ENCODE measurements at places on chromosomes 12 and 14.

- peak; percentile 47 for DNase-seq
Observed at GRCh38 chr12:50689437-50689836, 74.5 kb upstream of the ATF1 start.

DNA sequence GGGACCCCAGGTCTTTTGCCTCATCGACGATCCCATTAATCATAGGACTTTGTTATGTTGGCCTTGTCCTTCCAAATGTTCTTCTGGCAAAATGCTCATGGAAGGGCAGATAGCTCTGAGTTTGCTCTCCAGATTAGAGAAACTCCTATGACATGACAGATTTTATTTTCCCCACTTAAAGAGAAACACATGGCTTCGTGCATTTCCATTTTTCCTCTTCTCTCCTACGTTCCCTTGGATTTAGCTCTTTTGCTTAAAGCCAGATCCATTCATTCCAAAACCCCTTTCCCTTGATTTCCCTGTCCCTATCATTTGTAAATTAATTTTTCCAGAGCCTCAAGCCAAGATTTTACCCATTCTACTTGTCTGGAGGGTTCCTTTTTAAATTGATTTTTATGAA lies 2.9 kb downstream of the PRIMA1 start:
- peak; percentile 88 for DNase-seq

GRCh38 chr12:43060742-43061141 lies 471.2 kb upstream of the PRICKLE1 start:
- no peak for DNase-seq

- DNase-seq, result peak; percentile 70
Observed at GRCh38 chr14:96272777-96273473, 16.9 kb downstream of the BDKRB1 start.

GRCh38 chr14:32341947-32342846 lies 13.1 kb downstream of the AKAP6 start:
- no peak for DNase-seq

GRCh38 chr12:55194382-55194781 lies 26.4 kb upstream of the OR10A7 start:
- DNase-seq, result no peak

- no peak for DNase-seq
Observed at GRCh38 chr12:49961993-49962764, 507 bp downstream of the AQP5 start.

DNA sequence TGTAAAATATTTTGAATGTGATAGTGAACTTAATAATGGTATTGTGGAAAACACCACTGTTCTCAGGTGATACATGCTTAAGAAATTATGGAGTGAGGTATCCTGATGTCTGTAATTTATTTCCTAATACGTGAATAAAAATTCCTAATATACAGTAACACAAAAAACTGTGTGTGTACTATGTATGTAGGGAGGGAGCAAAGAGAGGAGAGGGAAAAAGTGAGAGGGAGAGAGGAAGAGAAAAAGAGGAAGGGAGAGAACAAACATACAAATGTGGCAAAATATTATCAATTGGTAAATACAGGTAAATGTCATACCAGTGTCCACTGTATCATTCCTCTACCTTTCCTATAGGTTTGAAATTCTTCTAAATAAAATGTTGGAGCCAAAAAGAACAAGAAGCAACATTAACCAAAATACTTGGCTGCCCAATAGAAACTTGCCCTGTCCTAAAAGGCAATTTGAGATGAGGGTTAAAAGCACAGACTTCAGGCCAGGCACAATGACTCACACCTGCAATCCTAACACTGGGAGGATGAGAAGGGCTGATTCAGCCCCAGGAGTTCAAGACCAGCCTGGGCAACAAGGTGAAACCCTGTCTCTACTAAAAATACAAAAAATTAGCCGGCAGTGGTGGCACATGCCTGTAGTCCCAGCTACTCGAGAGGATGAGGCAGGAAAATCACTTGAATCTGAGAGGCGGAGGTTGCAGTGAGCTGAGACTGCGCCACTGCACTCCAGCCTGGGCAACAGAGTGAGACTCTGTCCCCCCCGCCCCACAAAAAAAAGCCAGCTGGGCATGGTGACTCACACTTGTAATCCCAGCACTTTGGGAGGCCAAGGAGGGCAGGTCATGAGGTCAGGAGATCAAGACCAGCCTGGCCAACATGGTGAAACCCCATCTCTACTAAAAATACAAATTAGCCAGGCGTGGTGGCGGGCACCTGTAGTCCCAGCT lies 14.5 kb downstream of the R3HDM2 start:
- DNase-seq, result no peak

DNA sequence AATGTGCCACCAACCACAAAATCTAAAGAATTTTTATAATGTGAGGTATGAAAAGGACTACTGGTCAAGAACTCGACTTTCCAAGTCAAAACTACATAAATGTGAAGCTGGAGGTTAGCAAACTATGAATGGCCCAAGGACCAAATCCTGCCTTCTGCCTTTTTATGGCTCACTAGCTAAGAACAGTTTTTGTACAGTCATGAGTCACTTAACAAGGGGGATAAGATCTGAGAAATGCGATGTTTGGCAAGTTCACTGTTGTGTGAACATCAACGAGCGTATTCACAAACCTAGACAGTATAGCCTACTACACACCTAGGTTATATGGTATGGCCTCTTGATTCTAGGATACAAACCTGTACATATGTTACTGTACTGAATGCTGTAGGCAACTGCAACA lies 28.2 kb downstream of the FERMT2 start:
- DNase-seq, result peak; percentile 24

GRCh38 chr12:1881936-1882335 lies 36.5 kb downstream of the CACNA2D4 start:
- no peak for DNase-seq

DNA sequence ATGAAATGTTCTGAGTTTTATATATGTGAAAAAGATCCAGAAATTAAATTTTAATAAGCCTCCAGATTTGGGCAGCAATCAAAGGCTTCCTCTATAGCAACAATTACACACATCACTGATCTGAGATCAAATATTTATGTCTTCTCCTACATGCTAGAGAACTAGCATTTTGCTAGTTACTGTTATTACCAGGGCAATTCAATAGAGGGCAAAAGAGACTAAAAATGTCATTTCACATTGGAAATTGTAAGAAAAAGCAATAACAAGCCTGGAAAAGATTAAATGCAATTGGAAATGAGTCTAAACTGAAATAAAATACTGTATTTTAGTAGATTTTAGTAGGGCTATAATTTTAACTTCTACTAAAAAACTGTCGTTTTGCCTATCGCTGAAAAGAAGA lies 32.6 kb upstream of the ANO6 start:
- DNase-seq, result peak; percentile 49

- peak; percentile 74 for DNase-seq
Observed at GRCh38 chr12:124294780-124295341, at the start of gene RFLNA. TSS of gene RFLNA (plus strand) at chr12:124295093. CDS start at chr12:124295430, 337 bp downstream.

GRCh38 chr14:71372411-71372838 lies 465.2 kb downstream of the PCNX1 start:
- DNase-seq, result peak; percentile 64

GRCh38 chr14:99597911-99598600 lies 6.0 kb downstream of the CCDC85C start:
- DNase-seq, result no peak

- no peak for DNase-seq
Observed at GRCh38 chr12:109753054-109753401, 39.4 kb downstream of the FAM222A start.

DNA sequence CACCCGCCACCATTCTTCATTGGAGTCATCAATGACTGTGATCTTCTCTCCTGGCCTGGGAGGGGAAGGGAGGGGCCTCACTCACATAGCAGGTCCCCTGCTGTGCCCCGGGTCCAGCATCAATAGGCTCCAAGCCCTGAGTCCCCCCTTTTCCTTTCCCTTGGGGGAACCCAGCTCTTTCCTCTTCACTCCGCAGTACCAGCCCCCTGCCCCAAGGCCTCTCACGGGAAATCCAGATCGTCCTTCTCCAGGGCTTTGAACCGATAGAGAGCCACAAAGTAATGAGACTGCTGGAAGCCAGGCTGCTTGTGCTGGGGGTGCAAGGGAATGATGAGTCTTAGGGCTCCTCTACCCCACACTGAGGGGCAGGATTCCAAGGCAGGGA lies 6.7 kb downstream of the STAC3 start:
- DNase-seq, result no peak

GRCh38 chr14:40098468-40098867 lies 666.2 kb upstream of the FBXO33 start:
- no peak for DNase-seq

DNA sequence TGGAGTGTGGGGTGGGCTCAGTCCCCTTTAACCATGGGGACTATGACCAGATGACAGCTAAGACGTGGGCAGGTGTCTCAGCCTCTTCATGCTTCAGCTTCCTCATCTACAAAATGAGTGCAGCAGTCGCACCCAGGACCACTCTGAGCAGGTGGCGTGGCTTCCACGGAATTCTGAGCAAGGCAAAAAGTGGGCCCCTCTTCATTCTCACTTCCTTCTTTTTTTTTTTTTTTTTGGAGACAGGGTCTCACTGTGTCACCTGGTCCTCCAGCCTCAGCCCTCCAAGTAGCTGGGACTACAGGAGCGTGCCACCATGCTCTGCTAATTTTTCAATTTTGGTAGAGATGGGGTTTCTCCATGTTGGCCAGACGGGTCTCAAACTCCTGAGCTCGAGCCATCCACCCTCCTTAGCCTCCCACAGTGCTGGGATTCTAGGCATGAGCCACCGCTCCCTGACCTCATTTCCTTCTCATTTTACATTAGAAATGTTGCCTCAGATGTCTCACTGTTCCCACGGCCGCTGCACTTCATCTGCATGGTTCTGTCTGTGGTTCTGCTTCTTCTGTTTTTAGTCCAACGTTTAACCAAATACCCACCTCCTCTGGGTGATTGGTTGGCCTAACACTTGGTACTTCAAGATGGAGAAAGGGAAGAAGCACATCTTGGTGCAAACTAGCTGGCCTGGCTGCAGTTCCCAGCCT lies 41.3 kb upstream of the BCL7A start:
- no peak for DNase-seq

DNA sequence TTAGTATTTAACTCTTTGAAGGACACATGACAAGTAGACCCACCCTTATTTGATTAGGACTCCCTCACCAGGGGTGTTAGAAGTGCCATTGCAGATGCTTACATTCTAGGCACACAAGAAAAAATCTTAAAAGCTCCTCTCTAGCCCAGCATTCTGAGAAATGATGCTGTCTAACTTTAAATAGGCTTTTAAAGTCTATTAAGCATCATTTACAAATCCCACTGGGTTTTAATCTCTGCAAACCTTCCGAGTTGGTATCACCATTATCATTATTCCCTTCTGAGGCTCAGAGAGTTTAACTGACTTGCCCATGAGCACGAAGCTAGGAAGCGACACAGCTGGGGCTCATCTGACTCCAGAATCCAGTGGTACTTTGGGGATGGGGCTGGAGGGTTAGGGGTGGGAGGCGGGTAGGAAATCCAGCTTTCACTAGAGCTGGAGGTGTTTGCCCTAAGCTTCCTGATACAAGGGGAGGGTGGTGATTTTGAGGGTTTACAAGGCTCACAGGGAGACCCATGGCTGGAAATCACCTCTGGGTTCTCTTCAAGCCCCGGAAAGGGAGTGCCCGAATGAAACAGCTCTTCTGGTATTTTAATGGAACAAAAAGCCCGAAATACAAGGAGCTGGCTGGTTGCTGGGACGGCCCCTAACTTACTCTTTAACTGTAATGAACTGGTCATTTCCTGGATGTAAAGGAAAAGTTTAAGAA lies 109.2 kb upstream of the FUT8 start:
- DNase-seq, result no peak

GRCh38 chr12:69534389-69534822 lies 50.9 kb upstream of the CCT2 start:
- DNase-seq, result peak; percentile 98

GRCh38 chr14:92264195-92264594 lies 58.8 kb upstream of the SLC24A4 start:
- no peak for DNase-seq

GRCh38 chr12:18421867-18422266 lies 160.5 kb downstream of the PIK3C2G start:
- peak; percentile 31 for DNase-seq

GRCh38 chr14:24673534-24674203 lies 39.7 kb upstream of the GZMB start:
- DNase-seq, result no peak

GRCh38 chr14:93496856-93497741 lies 66.4 kb downstream of the UNC79 start:
- no peak for DNase-seq

- DNase-seq, result peak; percentile 47
Observed at GRCh38 chr12:67069451-67070306, 199.5 kb upstream of the CAND1 start.

GRCh38 chr12:123109319-123109772 lies 41.5 kb downstream of the PITPNM2 start:
- DNase-seq, result no peak

GRCh38 chr12:119695034-119695433 lies 27.1 kb downstream of the PRKAB1 start:
- DNase-seq, result no peak

GRCh38 chr12:121184425-121184824 lies 25.5 kb upstream of the P2RX4 start:
- DNase-seq, result peak; percentile 45

DNA sequence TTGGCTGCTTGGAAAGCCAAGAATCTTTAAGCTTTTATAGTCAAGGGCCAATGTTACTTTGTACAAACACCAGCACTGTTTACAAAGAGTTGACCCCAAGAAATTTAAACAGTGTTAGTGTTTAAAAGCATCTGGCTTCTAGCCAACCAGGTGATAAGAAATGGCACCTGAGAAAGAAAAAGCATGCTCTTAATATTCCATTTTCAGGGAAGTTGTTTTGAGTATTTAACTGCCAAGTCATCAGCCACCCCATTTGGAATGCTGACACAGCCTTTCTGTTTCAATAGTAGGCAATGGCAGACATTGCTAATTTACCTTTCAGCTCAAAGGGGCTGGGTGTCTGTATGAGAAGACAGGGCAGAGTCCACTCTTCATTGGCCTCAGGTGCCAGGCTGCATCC lies 3.7 kb upstream of the SLC35F4 start:
- DNase-seq, result no peak
